Neural progenitor cell (in vitro differentiated cells): ENCODE measurements at places on chromosomes 5 and 9.

DNA sequence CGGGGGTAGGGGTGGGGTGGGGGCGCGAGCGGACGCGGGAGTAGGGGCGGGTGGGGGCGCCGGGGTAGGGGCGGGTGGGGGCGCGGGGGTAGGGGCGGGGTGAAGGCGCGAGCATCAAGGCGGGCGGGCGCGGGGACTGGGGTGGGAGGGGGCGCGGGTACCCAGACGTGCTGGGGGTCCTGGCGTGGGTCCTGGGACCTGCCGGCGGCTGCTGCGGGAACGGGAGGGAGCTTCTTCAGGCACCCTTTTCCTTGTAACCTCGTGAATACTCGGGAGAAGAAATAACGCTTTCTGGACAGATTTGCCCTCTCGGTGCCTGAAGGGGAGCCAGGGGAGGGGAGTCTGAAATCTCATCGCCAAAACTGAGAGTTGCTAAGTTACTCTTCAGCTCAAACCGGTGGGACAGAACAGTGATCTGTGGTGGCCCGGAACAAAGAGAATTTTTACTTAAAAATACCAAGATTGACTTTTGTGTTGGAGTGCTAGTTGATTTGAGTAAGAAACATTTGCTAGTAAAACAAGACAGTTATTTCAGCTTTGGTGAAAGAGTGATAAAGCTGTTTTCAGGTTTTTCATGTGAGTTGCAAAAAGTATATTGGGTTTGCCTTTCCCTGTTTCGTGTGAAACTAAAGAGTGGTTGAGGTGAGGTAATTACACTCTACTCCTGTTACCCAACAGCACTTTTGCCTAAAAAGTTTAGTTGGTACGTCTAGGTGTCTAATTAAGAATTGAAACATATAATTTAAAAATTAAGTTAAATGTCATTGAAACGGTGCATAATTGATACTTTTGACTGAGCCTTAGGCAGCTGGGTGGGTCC lies 643 bp downstream of the PLEKHG4B start:
- DNase-seq, result peak; percentile 49

DNA sequence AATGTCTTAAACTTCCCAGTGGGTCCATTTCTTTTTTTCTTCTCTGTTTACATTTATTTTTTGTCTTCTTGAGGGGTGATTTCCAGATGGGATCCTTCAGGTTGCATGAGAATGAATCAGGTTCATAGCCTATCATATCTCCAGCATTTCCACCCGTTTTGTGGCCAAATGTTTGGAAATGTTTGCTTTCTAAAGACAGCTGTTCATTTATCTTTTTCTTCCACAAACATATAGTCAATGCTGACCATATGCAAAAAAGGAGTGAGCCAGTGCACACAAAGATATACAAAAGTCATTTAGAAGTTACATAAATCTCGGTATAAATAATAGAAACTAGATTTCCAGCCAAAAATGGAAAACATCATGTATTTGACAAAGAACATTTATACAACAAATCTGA lies 71.6 kb upstream of the STC2 start:
- DNase-seq, result no peak

- DNase-seq, result peak; percentile 98
Measured at GRCh38 chr5:126594748-126595485, at the start of gene ALDH7A1. Gene ALDH7A1, minus strand, starts transcription at chr5:126595219. Its CDS starts 21 bp downstream, at chr5:126595198.

GRCh38 chr5:75342836-75343235 lies 5.8 kb downstream of the HMGCR start:
- DNase-seq, result no peak

GRCh38 chr5:106399391-106399790 lies 1271.3 kb downstream of the EFNA5 start:
- no peak for DNase-seq

GRCh38 chr5:39656600-39656999 lies 231.8 kb upstream of the DAB2 start:
- no peak for DNase-seq
